ENCODE measurements at places on chromosomes 1 and 21. TPM values are rescaled to one million over a fixed set of nuclear protein-coding genes. Genes with fewer than 3 reads are reported as not detected.

VWA1 gene
- total RNA-seq = 55.6 TPM

PRAMEF14 gene
- total RNA-seq = not detected

DNA sequence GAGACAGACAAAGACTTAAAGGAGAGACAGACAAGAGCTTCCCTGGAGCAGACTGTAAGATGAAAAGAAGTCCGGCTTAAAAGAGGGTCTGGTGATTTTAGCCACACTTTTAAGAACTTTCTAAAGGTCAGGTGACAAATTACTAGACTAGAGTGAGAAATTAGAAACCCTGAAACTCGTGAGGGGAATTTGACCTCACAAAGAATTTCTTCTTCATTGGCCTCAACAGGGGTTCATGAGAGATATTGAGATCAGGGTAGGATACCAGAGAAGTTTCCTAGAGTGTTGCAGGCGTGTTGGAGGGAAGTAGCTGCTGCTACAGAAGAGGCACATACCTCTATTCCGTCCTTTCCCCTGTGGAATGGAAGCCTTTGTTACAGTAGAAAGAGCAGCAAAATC is 884.4 kb downstream of the KCNT2 start:
- no peaks in the 10 kb centered on the region for H3K4me1 ChIP-seq
- 0 out of 3 replicates have a peak, but pooled peaks cover 1% of the 10 kb centered on the region for H3K36me3 ChIP-seq
- H3K4me3 ChIP-seq = no peak overlapping the region
- H3K27me3 ChIP-seq = no peaks in the 10 kb centered on the region
- no peak for DNase-seq
- H3K27ac ChIP-seq = no peak overlapping the region

GRCh38 chr1:226945106-226945857 is 5.2 kb downstream of the COQ8A start:
- H3K36me3 ChIP-seq = peaks cover 11% of the 10 kb centered on the region
- H3K4me3 ChIP-seq = no peak overlapping the region
- DNase-seq = peak; percentile 53
- H3K27ac ChIP-seq = no peak overlapping the region
- peaks cover 7% of the 10 kb centered on the region for H3K4me1 ChIP-seq

Data from H9 (cell line).